Substantia nigra (tissue), 51 donors: ENCODE measurements at places on chromosomes 5 and 9.

GRCh38 chr5:117394506-117395157 lies 820.0 kb upstream of the SEMA6A start:
- DNase-seq, result no peak

- no peak for DNase-seq
Measured at GRCh38 chr9:77015327-77016048, 4.0 kb upstream of the FOXB2 start.

- DNase-seq, result no peak
Measured at GRCh38 chr9:86201474-86202337, 57.8 kb downstream of the C9orf153 start.

DNA sequence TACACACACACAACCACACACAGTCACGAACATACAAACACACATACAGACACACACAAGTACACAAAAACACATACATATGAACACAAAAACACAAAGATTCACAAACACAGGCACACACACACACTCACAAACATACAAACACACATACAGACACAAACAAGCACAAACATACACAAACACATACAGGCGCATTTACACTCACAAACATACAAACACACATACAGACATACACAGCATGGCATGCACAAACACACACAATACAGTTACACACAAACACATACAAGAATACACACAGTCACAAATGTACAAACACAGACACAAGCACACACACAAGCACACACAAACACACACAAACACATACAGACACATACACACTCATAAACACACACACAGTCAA lies 247.9 kb downstream of the TENT4A start:
- no peak for DNase-seq
